HT-29 (cell line): ENCODE measurements at places on chromosomes 6 and 20. TPM values are rescaled to one million over a fixed set of nuclear protein-coding genes. Genes with fewer than 3 reads are reported as not detected.
A peak's percentile ranks its signal among the peaks of the same experiment; 100 is the strongest.

GRCh38 chr20:59105581-59105980 lies 58.0 kb upstream of the ZNF831 start:
- no peak for DNase-seq

DNA sequence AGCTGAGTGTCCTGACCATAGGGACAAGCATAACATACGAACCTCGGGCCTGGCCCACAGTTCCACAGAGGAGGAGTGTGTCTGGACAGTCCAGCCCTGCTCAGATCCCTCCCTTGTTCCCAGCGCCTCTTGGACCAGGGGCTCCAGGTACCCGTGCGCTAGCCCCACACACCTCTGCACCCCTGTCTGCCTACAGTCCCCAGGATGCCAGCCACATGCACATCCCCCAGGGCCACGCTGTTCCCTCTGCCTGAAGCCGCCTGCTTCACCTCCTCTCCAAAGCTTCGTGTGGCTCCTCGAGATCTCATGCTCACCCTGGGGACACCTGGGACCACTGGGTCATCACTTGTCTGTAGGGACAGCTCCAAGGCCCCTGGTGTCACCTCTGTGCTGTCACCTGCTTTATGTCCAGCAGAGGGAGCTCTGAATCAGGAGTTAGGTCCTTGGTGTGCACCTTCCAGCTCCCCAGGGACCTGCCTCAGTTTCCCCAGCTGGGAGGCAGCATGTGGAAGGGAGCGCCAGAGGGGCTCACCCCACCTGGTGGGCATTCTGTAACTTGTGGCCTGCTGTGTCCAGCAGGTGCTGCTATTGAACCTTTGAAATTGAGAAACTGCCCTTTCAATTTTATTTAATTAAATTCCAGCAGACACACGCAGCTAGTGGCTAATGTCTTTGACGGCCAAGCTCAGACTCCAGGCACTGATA lies 7.3 kb upstream of the YTHDF1 start:
- peak; percentile 78 for DNase-seq

GRCh38 chr20:56418385-56418861 lies 6.4 kb downstream of the CASS4 start:
- no peak for DNase-seq

DNA sequence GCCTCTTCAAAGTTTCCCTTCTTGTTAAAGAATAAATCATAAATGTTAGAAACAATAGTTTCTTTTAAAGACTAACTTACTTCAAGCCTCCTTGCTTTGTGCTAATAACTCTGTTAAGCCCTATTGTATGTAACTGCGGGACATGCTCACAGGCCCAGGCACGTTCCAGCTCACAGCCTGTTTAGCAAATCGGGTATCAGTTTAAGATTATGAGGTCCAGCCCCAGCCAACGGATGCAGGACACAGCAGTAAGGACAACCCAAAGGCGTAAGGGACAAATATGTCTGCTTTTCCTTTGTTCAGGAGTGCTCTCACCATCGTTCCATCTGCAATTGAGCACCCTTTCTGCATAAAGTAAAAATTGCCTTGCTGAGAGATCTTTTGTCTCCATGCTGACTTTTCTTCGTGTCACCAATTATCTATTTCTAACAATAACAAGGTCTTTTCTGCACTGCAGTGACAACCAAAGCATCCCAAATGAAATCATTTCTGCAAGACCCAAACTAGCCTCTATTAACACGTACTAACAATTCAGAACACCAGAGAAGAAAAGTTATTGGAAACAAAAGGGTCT lies 1.4 kb downstream of the C6orf52 start:
- no peak for DNase-seq

DNA sequence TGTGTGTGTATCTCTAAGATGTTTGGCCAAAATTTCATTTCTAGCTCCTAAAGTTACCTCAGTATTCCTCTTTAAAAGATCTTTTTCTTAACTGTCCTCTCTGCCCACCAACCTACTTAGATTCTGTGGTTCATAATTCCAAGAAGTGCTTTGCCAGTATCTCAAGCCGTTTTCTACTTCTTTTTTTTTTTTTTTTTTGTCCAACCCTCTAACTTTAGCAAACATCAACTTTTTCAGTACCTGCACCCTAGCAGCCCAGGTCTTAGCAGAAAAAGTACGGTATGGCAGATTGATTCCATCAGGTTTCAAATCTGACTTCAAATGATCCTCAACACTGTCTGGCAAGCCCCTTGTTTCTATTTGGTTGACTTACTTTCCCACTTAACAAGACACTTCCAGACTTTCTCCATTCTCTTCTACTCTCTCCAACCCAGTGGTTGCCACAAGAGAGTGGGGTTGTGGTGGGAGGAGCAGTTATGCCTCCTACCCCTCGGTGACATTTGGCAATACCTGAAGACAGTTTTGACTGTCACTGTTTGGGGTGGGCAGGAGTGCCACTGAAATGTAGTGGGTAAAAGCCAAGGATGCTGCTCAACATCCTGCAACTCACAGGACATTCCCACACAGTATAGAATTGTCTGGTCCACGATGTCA lies 10.8 kb upstream of the MAN1A1 start:
- DNase-seq = no peak

DNA sequence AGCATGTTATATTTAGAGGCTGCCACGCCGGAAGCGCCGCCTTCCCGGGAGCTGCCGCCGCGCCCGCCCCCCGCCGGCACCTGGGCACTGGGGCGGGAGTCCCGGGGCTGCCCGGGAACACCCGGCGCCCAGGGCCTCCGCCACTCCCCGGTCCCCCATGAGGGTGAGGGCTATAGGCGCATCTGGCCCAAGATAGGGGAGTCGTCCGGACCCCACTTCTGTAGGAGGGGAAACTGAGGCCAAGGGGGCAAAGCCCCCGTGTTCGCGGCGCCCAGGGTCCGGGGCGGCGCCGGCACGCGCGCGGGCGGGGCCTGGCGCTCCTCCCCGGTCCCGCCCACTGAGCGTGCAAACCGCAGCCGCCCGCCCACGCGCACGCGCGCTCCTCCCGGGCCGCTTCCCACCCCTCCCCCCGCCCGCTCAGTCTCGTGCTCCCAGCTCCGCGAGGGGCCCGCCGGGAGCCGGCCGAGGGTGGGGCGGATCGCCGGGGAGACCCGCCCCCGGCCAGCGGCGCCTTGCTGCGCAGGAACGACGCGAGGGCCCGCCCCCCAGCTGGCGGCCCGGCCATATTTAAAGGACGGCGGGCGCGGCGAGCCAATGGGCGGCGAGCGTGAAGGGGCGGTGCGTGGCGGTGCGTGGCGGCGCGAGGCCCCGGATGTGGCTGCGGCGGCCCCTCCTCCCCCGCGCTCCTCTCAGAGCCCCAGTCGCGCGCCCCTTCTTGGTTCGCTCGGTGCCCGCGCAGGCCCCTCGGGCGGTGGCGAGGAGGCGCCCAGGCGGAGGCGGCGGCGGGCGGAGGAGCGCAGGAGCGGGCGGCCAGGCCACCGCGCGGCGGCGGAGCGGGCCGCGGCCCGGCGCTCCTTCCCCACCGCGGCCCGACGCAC lies at the start of gene LSM14B:
Gene LSM14B (plus strand): TSS at position 700 of the 878 bp plus-strand sequence. CDS start 192 bp downstream, outside the sequence.
- DNase-seq = peak; percentile 99

GRCh38 chr6:49744259-49744658 lies at the start of gene CRISP3:
Gene CRISP3, minus strand, starts transcription at chr6:49744388. Its CDS starts 21 bp downstream, at chr6:49744367.
- no peak for DNase-seq

DNA sequence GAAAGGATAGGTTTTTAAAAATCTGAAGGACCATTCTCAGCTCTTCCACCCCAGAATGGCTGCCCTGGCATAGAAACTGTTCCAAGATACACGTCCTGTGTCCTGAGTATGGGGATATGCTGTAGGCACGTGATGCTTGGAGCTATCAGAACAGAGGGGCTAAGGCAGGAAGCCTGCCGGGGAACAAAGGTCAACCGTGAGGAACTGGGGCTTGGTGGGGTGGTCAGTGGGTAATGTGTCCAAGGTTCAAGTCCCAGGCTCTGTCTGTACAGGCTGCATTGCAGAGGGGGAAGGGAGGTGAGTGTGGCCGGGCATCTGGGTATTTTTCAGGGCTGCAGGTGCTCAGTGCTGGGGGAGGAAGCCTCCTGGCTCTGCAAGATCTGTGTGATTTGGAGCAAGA lies 479.6 kb upstream of the CHD6 start:
- DNase-seq = no peak

- DNase-seq = no peak
Observed at GRCh38 chr6:305371-306206, 13.3 kb downstream of the DUSP22 start.

- DNase-seq = no peak
Observed at GRCh38 chr20:57173041-57173440, 93.4 kb downstream of the BMP7 start.

GRCh38 chr6:31727034-31727716 lies 1.9 kb downstream of the DDAH2 start:
- no peak for DNase-seq

- no peak for DNase-seq
Observed at GRCh38 chr6:144158133-144158532, 7.8 kb downstream of the STX11 start.

- no peak for DNase-seq
Observed at GRCh38 chr6:132011582-132011981, 60.4 kb upstream of the CCN2 start.

- DNase-seq = no peak
Observed at GRCh38 chr20:13342469-13343242, 121.6 kb downstream of the ISM1 start.

- no peak for DNase-seq
Observed at GRCh38 chr6:156794546-156795354, 17.6 kb downstream of the ARID1B start.

DNA sequence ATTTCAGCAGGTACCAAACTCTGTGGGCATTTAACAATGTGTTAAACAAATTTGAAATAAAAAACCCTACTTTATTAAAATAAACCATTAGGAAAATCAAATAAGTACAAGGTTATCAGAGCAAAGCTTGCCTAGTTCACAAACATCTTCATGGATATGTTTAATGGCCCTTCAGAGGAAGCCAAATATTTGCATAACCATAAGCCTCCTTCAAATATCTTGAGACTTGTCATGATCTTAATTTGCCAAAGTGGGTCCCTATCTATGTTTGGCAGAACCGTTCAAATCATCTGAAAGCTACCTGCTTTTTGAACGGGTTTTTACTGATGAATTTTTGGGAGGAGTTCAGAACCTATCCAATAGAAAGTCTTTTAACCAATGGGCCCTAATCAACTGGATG lies 176.3 kb downstream of the BACH2 start:
- DNase-seq = no peak

DNA sequence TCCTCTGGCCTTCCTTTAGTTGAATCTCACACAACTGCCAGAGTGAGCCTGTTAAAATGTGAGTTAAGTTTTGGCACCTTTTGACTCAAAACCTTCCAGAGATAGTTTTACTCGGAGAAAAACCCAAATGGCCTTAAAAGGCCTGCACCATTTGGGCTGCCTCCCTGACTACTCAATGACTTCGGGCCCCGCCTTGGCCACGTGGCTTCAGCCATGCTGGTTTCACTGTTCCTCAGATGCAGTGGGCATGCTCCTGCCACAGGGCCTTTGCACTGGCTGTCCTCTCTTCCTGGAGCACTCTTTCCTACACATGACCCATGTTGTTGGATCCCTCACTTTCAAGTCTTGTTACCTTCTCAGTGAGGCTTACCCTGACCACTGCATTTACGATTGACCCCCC lies 18.3 kb downstream of the VEGFA start:
- DNase-seq = no peak

The NHLRC1 gene
- total RNA-seq = 1.6 and 4.0 TPM in 2 replicates

The RIPPLY2 gene
- not detected in 2 replicates for total RNA-seq

The TPBG gene
- 12.3 and 13.8 TPM in 2 replicates for total RNA-seq

The SLC22A7 gene
- total RNA-seq = not detected in 2 replicates
